ENCODE measurements at places on chromosomes 11 and 22.

GRCh38 chr11:43947815-43948214 is 5.4 kb downstream of the C11orf96 start:
- DNase-seq, result no peak

DNA sequence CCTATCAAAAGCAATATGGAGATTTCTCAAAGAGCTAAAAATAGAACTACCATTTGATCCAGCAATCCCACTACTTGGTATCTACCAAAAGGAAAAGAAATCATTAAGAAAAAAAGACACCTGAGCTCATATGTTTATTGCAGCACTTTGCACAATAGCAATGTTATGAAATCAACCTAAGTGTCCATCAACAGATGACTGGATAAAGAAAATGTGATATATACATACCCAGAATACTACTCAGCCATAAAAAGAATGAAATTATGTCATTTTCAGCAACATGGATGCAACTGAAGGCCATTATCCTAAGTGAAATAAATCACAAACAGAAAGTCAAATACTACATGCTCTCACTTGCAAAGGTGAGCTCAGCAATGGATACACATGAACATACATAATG is 1565.5 kb upstream of the RAG2 start:
- DNase-seq, result no peak

- DNase-seq, result no peak
Measured at GRCh38 chr11:69962152-69962551, 116.0 kb upstream of the ANO1 start.

DNA sequence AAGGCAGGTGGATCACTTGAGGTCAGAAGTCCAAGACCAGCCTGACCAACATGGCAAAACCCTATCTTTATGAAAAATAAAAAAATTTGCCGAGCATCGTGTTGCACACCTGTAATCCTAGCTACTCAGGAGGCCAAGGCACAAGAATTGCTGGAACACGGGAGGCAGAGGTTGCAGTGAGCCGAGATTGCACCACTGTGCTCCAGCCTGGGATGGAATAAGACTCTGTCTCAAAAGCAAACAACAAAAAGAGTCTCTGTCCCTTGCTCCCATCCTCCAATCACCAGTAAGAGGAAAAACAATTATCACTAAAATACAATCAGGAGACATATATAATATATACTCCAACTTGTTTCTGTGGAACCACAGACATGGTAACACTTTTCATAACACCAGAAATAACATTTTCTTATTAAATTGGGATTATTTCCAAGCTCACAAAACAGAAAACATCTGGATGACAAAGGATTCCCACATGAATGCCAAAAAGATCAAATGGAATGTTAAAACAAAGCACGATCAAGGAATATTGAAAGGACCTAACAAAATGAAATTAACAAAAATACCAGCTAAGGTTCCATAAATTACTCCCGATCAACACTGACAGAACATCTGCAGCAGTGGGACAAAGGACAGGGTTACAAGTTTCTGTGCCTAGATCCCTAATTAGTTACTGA is 15.2 kb downstream of the FCHSD2 start:
- DNase-seq, result no peak

GRCh38 chr22:24992946-24993345 is 40.4 kb downstream of the KIAA1671 start:
- DNase-seq, result no peak

- DNase-seq, result no peak
Measured at GRCh38 chr11:48078689-48079088, 98.3 kb downstream of the PTPRJ start.

- DNase-seq, result no peak
Measured at GRCh38 chr11:44313761-44314489, 4.0 kb upstream of the ALX4 start.

- no peak for DNase-seq
Measured at GRCh38 chr22:46229701-46230100, 20.4 kb downstream of the CDPF1 start.

GRCh38 chr11:19478891-19479290 is 233.7 kb upstream of the NAV2 start:
- DNase-seq, result no peak

DNA sequence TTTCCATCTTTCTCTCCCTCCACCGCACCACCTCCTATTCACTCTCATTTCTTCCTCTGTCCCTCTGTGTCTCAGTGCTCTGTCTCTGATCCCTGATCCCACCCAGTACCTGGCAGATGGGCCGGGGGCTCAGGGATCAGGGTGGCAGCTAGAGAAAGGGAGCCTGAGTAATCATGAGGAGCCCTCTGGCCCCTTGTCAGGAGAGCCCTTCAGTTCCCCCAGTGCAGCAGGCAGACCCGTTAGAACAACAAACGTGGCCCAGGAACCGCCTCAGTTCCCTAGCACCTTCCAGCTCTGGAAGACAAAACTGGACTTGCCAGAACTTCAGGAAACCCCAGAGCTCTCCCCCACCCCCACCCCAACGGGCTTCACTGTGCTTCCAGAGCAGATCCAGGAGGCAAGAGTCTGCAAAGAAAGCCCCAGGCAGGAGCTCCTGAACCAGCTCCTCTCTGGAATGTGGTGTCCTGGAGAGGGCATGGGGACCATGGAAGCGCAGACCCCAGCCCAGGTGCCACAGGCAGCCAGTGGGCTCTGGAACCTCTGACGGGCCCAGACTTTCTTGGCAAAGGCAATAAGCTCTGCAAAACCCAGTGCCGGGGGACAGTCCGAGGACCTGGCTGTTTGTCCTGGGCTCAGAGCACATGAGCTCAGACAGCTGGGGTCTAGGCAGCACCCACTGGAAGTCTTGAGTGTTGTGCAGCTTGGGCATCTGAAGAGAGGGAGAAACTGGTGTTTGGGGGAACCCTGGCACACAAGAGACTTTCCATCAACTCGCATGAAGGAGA is 43.2 kb downstream of the LMO1 start:
- no peak for DNase-seq

DNA sequence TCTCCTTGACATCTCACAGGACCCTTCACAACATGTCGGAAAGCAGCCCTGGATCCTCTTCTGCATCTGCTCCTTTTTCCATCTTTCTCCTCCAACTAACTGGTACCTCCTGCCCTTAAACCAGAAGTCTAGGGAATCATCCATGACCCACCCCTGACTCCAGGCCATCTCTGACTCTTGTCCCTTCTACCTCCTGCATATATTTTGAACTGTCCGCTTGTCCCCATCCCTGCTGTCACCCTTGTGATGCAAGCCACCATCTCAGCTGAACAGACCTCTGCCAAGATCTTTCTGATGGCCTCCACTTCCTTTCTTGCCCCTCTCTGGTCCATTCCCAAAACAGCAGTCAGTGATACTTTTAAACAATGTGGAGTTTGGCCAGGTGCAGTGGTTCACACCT is 7.0 kb downstream of the RIBC2 start:
- no peak for DNase-seq

DNA sequence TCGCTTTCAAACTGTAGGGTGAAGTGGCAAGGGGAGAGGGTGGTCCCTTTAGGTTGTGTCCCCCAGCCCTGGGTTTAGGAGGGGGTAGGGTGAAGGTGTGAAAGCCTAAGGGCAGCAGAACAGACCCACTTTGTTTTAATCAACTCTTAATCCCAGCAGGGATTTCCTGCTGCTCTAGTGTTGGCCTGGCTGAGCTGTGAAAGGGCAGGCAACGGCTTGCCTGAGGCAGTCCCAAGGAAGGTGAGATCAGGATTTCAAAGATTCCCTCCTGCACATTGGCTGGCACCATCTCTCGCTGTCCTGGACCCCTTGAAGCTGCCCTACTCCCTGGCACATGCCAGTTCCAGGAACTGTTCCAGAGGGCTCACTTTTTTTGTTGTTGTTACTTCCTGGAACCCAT is 221.3 kb downstream of the INSC start:
- DNase-seq, result no peak

- no peak for DNase-seq
Measured at GRCh38 chr11:70367071-70367470, 31.3 kb upstream of the CTTN start.

DNA sequence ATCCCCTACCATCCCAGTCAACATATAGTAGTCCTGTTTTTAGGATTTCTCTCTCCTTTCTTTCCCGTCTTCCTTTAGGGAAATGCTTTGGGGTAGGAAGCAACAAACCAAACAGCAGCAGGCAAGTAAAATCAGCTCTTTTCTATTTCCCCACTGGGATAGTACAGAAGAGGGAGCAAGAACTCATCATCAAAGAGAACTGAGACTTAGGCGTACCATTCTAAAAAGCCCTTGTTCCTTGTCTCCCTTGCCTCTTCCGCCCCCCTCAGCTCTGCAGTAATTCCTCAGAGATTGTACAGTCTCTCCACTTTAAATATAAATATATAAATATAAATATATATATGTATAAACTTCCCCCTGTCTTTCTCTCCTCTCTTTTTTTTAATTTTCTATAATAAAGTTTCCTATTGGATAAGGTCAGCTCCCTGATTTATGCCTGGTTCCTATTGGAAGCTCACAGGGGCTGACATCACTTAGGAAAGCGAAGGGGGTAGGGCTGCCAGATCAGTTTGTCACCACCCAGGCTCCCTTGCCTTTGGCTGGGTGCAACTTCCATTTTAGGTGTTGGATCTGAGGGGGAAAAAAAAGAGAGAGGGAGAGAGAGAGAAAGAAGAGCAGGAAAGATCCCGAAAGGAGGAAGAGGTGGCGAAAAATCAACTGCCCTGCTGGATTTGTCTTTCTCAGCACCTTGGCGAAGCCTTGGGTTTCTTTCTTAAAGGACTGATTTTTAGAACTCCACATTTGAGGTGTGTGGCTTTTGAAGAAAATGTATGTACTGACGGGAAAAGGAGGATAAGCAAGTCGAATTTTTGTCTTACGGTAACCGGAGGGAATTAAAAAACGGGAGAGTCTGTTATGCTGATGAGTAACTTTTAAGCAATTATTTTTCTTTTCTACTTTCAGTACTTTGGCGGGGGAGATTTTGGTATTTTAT is at the start of gene CTNND1:
Gene CTNND1 (plus strand): TSS at position 502 of the 934 bp plus-strand sequence. CDS start 29,677 bp downstream, outside the sequence.
- no peak for DNase-seq

- DNase-seq, result no peak
Measured at GRCh38 chr22:39269095-39269790, 24.5 kb upstream of the PDGFB start.

- DNase-seq, result no peak
Measured at GRCh38 chr22:21923163-21923561, 29.5 kb downstream of the PPM1F start.

- no peak for DNase-seq
Measured at GRCh38 chr11:64364911-64365310, 5.9 kb downstream of the RPS6KA4 start.

- DNase-seq, result no peak
Measured at GRCh38 chr11:113248702-113249490, 65.5 kb upstream of the TTC12 start.

DNA sequence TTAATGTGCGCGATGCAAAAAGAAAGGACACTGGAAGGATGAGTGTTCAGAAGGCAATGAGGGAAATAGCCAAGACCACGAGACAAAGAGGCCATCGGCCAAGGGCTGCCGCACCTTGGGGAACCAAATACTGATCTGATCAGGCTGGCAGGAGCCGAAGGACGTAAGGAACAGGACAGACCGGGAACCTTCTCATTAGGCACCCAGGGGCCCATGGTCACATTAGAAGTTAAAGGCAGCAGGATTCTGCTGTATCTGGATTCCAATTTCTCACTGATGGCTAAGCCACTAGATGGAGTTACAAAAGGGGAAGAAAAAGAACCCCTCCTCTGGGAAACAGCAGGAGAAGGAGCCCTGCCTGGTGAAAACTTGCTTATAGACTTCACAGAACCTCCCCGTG is 28.8 kb upstream of the CPT1A start:
- no peak for DNase-seq

GRCh38 chr11:65066315-65066714 is 8.0 kb upstream of the NAALADL1 start:
- DNase-seq, result no peak

GRCh38 chr11:27406498-27407354 is 43.7 kb upstream of the CCDC34 start:
- no peak for DNase-seq

DNA sequence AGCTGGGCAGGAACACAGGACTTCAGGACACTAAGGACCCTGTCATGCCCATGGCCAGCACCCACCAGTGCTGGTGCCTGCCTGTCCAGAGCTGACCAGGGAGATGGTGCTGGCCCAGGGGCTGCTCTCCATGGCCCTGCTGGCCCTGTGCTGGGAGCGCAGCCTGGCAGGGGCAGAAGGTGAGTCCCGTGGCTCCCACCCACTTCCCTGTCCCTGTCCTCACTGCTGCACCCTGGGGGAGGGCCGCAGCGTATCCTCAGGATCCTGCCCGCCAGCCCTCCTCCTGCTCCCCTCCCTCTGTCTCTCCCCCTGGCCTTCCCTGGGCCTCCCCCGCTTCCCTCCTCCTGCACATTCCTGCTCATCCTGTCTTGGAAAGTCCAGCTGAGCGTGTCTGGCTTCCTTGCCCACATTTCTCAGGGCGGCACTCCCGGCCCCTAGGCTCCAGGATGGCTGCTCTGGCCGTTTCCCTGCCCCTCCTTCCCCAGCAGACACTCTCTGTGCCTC is 8.7 kb downstream of the CSF2RB start:
- no peak for DNase-seq

DNA sequence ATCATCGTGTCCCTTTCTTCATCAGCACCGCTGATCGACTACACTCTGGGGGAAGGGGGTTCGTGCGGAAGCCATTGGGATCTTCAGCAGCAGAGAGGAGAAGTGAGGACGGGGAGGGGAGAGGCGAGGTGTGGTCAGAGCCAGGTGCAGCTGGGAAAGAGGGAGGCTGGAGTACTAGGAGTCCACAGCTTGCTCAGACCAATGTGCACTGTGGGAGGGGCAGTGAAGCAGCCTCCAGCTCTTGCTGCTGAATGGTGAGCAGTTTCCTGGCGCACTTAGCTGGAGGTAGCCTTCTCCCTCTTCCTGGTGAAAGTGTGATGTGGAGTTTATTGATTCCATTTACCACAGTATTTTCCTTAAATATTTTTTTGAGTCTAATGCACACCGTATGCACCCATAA is 99.0 kb upstream of the NECTIN1 start:
- no peak for DNase-seq

- DNase-seq, result no peak
Measured at GRCh38 chr22:23402275-23403151, 177.6 kb downstream of the IGLL1 start.

DNA sequence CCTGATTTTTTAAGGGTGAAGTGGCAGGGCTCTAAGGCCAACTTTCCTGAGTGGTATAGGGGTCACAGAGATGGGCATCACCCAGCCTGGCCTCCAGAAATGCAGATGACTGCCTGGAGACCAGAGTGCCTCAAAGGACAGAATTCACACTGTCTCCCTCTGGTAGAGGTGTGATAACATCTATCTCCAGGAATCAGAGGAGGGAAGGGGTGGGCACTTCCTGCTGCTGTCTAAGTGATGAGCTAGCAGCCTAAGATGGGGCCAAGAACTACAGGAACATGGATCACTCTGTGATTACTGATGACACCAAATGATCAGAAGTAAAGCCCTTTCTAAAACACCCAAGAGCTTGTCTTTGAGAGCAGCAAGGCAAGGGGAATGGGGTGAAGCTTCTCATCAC is 61.9 kb downstream of the C11orf58 start:
- DNase-seq, result no peak

GRCh38 chr11:20609727-20610707 is 10.6 kb downstream of the SLC6A5 start:
- DNase-seq, result no peak

Data from stimulated activated CD8-positive, alpha-beta memory T cell treated with anti-CD3 and anti-CD28 coated beads, Interleukin-4, amount 100 ng/mL, for 1 hour (primary cell).